ENCODE measurements at places on chromosomes 13 and 19. TPM values are rescaled to one million over a fixed set of nuclear protein-coding genes. Genes with fewer than 3 reads are reported as not detected.
A peak's percentile ranks its signal among the peaks of the same experiment; 100 is the strongest.

GRCh38 chr19:46944918-46945628 lies 74.6 kb upstream of the NPAS1 start:
- H3K4me1 ChIP-seq, result peaks cover under 1% of the 10 kb centered on the region
- no peak overlapping the region for H3K4me3 ChIP-seq
- no peak overlapping the region for H3K27ac ChIP-seq
- no peaks in the 10 kb centered on the region for H3K27me3 ChIP-seq

- no peak overlapping the region for H3K4me3 ChIP-seq
- no peak overlapping the region for H3K27ac ChIP-seq
- peaks cover 5% of the 10 kb centered on the region for H3K4me1 ChIP-seq
These were observed 7.4 kb downstream of the C19orf25 start for GRCh38 chr19:1471515-1472160.

DNA sequence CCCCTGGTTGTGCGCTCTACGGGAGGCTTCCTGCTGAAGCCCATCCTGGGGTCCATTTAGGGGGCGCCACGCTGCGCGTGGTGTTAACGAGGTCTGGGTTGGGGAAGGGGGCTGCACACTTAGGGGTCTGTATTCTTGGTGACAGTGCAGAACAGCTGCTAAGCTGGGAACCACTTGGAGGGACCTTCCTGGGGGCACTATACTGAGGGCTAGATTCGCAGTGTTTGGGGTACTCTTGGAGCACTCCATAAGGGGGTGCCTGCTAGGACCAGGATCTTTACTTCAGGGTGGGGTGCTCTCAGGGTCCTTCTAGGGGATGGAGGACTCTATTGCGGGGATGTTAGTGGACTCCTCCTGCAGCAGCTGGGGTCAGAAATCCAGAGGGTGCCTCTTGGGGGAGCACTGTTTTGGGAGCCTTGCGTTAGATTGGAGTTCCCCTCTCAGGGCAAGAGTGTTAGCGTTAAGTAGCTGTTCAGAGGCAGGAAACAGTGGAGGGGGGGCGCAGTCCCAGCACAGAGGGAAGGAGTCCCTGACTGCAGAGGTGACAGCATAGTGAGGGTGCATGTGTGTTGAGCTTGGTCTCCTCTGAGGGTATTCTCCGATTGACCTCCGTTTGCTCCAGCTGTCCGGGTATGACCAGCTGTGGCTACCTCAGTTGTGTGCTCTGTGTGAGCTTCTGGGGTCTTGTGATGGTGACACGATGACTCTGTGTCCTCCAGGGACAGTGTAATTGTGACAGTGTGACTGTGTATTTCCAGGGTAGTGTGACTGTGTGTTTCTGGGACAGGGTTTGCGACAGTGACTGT lies 1.1 kb downstream of the PDE4A start:
- no peaks in the 10 kb centered on the region for H3K36me3 ChIP-seq
- peak; percentile 59 for DNase-seq
- H3K4me3 ChIP-seq, result peak overlapping the region; percentile 8
- peaks cover 65% of the 10 kb centered on the region for H3K4me1 ChIP-seq

DNA sequence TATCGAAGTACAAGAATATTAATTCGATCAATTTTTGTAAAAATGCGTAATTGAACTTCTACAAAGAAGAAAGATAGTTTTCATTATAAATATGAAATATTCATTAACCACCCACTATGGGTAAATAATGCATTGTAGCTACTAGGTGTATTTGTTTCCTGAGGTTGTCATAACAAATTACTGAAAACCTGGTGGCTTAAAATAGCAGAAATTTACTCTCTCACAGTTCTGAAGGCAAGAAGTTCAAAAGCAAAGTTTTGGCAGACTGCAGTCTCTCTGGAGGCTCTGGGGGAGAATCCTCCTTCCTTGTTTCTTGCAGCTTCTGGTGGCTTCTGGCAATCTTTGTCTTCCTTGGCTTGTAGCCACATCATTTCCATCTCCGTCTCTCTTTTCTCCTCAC lies 99.2 kb upstream of the MIR17HG start:
- no peaks in the 10 kb centered on the region for H3K36me3 ChIP-seq
- no peak for DNase-seq
- no peak overlapping the region for H3K4me3 ChIP-seq
- peaks cover 9% of the 10 kb centered on the region for H3K27me3 ChIP-seq
- H3K27ac ChIP-seq, result no peak overlapping the region

- no peaks in the 10 kb centered on the region for H3K4me1 ChIP-seq
- H3K36me3 ChIP-seq, result no peaks in the 10 kb centered on the region
- no peak overlapping the region for H3K27ac ChIP-seq
- peak; percentile 9 for DNase-seq
- H3K4me3 ChIP-seq, result no peak overlapping the region
- H3K27me3 ChIP-seq, result no peaks in the 10 kb centered on the region
These were observed 162.5 kb downstream of the KCTD12 start for GRCh38 chr13:76723551-76724232.

GRCh38 chr13:109226631-109227030 lies 559.8 kb downstream of the IRS2 start:
- peaks cover 9% of the 10 kb centered on the region for H3K27me3 ChIP-seq
- H3K4me3 ChIP-seq, result no peak overlapping the region
- no peaks in the 10 kb centered on the region for H3K36me3 ChIP-seq

GRCh38 chr19:56091751-56092546 lies 29.1 kb downstream of the ZNF787 start:
- no peak overlapping the region for H3K4me3 ChIP-seq
- H3K4me1 ChIP-seq, result no peaks in the 10 kb centered on the region
- peaks cover 38% of the 10 kb centered on the region for H3K36me3 ChIP-seq
- no peaks in the 10 kb centered on the region for H3K27me3 ChIP-seq
- no peak overlapping the region for H3K27ac ChIP-seq
- no peak for DNase-seq

- H3K36me3 ChIP-seq, result no peaks in the 10 kb centered on the region
- no peak overlapping the region for H3K4me3 ChIP-seq
- peaks cover 14% of the 10 kb centered on the region for H3K27me3 ChIP-seq
- H3K4me1 ChIP-seq, result no peaks in the 10 kb centered on the region
- no peak overlapping the region for H3K27ac ChIP-seq
- no peak for DNase-seq
These were observed 214.0 kb upstream of the SOX1 start for GRCh38 chr13:111852725-111853518.

DNA sequence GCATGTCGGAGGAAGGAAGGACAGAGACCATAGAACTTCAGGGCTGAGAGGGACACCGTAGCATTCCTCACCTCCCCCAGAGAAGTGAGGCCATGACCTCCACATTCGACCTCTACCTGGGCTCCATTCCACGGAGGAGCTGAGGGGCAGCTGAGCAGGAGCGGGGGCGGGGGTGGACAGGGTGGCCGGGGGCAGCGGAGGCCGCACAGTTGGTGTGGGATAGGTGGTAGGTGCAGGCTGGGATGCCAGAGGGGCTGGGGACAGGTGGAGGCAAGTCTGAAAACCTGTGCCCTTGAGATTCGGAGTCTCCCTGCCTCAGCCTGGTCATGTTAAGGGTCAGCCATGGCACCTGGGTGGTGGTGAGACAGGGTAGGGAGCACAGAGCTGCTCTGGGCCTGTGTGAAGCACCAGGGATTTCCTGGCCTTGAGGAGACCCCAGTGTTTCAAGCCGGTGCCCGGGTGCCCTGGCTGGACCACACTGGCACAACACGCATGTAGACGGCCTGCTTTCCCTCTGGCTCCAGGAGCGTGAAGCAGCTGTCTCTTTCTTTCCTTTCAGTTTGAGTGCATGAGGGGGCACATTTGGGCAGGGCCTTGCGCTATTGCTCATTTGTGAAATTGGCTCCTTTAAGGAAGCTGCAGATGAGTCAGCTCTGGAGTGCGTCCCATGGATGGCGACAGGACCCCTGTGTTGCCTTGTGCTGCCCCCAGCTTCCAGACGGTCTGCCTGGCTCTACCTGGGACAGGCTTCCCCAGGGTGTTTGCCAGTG lies 51.8 kb downstream of the TSSK6 start:
- H3K4me3 ChIP-seq, result no peak overlapping the region
- H3K36me3 ChIP-seq, result peaks cover 44% of the 10 kb centered on the region
- no peak for DNase-seq
- H3K27me3 ChIP-seq, result no peaks in the 10 kb centered on the region

DNA sequence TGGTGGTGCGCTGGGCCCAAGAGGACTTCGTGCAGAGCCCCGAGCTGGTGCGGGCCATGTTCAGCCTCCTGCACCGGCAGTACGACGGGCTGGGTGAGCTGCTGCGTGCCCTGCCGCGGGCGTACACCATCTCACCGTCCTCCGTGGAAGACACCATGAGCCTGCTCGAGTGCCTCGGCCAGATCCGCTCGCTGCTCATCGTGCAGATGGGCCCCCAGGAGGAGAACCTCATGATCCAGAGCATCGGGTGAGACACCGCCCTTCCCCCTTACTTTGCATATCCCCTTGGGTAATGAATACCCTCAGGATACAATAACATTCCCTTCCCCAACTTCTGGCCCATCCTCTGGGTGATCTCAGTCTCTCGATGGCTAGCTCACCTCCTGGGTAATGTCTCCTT lies 60.9 kb downstream of the RYR1 start:
- H3K27me3 ChIP-seq, result peaks cover 13% of the 10 kb centered on the region
- no peak overlapping the region for H3K27ac ChIP-seq
- H3K4me1 ChIP-seq, result no peaks in the 10 kb centered on the region
- DNase-seq, result no peak
- peaks cover 8% of the 10 kb centered on the region for H3K36me3 ChIP-seq
- no peak overlapping the region for H3K4me3 ChIP-seq

DNA sequence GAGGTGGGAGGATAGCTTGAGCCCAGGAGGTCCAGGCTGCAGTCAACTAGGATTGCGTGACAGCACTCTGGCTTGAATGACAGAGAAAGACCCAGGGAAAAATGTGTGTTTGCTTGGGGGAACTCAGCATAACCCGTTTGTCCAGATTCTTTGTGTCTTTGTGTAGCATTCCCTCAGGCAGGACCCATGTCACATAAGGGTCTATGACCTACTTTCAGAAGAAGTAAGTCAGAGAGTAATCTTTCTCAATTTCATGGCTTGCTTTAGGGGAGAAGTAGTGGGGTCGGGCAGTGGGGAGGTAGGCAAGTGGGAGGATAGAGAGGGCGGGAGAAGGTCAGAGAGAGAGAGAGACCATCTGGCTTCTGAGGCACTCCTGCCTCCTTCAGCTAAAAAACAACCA lies 11.9 kb upstream of the PSPC1 start:
- H3K27ac ChIP-seq, result no peak overlapping the region
- H3K27me3 ChIP-seq, result no peaks in the 10 kb centered on the region
- no peaks in the 10 kb centered on the region for H3K36me3 ChIP-seq
- H3K4me1 ChIP-seq, result no peaks in the 10 kb centered on the region
- DNase-seq, result no peak
- H3K4me3 ChIP-seq, result no peak overlapping the region

- peaks cover 19% of the 10 kb centered on the region for H3K27me3 ChIP-seq
- peak; percentile 51 for DNase-seq
- H3K36me3 ChIP-seq, result no peaks in the 10 kb centered on the region
- peaks cover 11% of the 10 kb centered on the region for H3K4me1 ChIP-seq
- H3K4me3 ChIP-seq, result no peak overlapping the region
These were observed 46.4 kb upstream of the SHKBP1 start for GRCh38 chr19:40530091-40530901.

GRCh38 chr19:38543807-38544568 lies 73.8 kb downstream of the MAP4K1 start:
- peaks cover 27% of the 10 kb centered on the region for H3K4me1 ChIP-seq
- peak overlapping the region; percentile 63 for H3K4me3 ChIP-seq
- DNase-seq, result peak; percentile 72
- H3K27ac ChIP-seq, result peak overlapping the region; percentile 61
- no peaks in the 10 kb centered on the region for H3K36me3 ChIP-seq

- DNase-seq, result no peak
- H3K4me3 ChIP-seq, result no peak overlapping the region
- no peaks in the 10 kb centered on the region for H3K36me3 ChIP-seq
- H3K4me1 ChIP-seq, result no peaks in the 10 kb centered on the region
- H3K27ac ChIP-seq, result no peak overlapping the region
- H3K27me3 ChIP-seq, result peaks cover 12% of the 10 kb centered on the region
These were observed 10.5 kb upstream of the RAP2A start for GRCh38 chr13:97423300-97424045.

GRCh38 chr19:19227217-19227616 lies 15.5 kb downstream of the NCAN start:
- no peaks in the 10 kb centered on the region for H3K36me3 ChIP-seq
- H3K27me3 ChIP-seq, result peaks cover 6% of the 10 kb centered on the region
- no peaks in the 10 kb centered on the region for H3K4me1 ChIP-seq
- DNase-seq, result no peak
- H3K4me3 ChIP-seq, result no peak overlapping the region

ADAMTSL5 gene
- 2.5 TPM for total RNA-seq

KIR3DL1 gene
- not detected for total RNA-seq

CCL25 gene
- not detected for total RNA-seq

ONECUT3 gene
- total RNA-seq, result not detected

TIMM44 gene
- 84.0 TPM for total RNA-seq
